ENCODE measurements at places on chromosomes 6 and 20. TPM values are rescaled to one million over a fixed set of nuclear protein-coding genes. Genes with fewer than 3 reads are reported as not detected.

DNA sequence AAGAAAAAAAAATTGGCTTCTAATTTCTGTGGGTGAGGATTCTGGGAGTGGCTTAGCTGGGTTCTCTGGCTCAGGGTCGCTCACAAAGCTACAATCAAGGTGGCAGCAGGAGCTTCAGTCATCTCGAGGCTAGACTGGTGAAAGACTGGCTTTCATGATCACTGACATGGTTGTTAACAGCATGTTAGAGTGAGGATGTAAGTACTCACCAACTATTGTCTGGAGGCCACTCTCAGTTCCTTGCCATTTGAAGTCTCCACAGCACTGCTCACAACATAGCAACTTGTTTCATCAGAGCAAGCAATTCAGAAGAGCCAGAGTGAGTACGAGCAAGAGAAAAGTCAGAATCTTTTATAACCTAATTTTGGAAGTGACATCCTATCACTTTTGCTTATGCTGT is 145.7 kb upstream of the PRSS16 start:
- H3K27me3 ChIP-seq, result no peaks in the 10 kb centered on the region
- H3K4me1 ChIP-seq, result no peaks in the 10 kb centered on the region
- H3K36me3 ChIP-seq, result no peaks in the 10 kb centered on the region
- no peak overlapping the region for H3K4me3 ChIP-seq

- H3K27ac ChIP-seq, result no peak overlapping the region
- H3K4me3 ChIP-seq, result no peak overlapping the region
- DNase-seq, result no peak
- peaks cover 5% of the 10 kb centered on the region for H3K27me3 ChIP-seq
These were observed 50.0 kb upstream of the ECI2 start for GRCh38 chr6:4185419-4185818.

GRCh38 chr20:58209652-58210397 is 18.6 kb downstream of the ANKRD60 start:
- H3K4me3 ChIP-seq, result no peak overlapping the region
- peak; percentile 65 for DNase-seq
- peaks cover 22% of the 10 kb centered on the region for H3K27me3 ChIP-seq
- no peak overlapping the region for H3K27ac ChIP-seq

DNA sequence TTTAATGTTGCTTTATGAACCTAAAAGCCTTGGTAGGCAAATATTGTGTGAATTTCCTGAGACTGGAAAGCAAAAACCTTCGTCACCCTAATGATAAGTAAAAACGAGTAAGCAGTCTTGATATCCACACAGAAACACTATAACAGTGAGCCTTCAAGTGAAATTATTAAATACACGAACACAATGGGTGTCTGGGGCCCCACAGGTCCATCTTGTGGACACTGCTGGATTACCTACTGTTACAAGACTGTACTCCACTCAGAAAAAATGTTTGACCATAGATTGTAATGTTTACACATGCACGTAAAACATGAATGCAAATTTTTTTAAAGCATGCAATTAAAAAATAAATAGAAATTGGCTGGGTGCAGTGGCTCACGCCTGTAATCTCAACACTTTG is 466.9 kb downstream of the CD83 start:
- peak; percentile 22 for DNase-seq
- H3K27me3 ChIP-seq, result peaks cover 6% of the 10 kb centered on the region
- no peaks in the 10 kb centered on the region for H3K4me1 ChIP-seq
- H3K4me3 ChIP-seq, result no peak overlapping the region

DNA sequence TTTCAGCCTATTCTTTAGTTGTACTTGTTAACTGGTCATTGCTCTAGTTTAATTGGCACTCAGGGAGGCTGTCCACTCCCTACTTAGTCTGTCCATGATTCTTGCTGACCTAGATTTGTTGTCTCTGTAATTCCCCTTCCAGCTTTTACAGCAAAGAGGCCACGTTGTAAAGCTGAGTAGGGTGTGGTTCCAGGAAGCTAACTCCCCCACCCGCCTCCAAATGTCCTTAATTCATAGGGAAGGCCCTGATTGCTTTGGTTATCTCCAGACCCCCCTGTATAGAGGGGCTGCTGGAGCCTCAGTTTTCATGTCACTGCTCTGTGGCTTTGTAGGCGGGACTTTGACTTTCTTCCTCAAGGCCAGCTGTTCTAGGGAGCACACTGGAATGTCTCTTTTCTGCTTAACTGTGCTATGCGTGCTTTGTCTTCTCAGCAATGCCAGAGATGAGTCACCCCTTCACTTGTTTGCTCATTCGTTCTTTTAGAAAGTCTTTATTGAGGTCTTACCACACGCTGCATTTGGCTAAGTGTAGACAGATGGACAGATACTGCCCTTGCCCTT is 175.1 kb upstream of the JAG1 start:
- H3K4me3 ChIP-seq, result no peak overlapping the region
- H3K4me1 ChIP-seq, result peaks cover 2% of the 10 kb centered on the region
- DNase-seq, result peak; percentile 94
- H3K27ac ChIP-seq, result peak overlapping the region; percentile 50
- H3K27me3 ChIP-seq, result no peaks in the 10 kb centered on the region
- H3K36me3 ChIP-seq, result no peaks in the 10 kb centered on the region

- no peaks in the 10 kb centered on the region for H3K36me3 ChIP-seq
- no peaks in the 10 kb centered on the region for H3K27me3 ChIP-seq
- H3K4me1 ChIP-seq, result peaks cover 14% of the 10 kb centered on the region
- H3K4me3 ChIP-seq, result no peak overlapping the region
- no peak for DNase-seq
These were observed 40.3 kb downstream of the TRERF1 start for GRCh38 chr6:42411406-42411805.

DNA sequence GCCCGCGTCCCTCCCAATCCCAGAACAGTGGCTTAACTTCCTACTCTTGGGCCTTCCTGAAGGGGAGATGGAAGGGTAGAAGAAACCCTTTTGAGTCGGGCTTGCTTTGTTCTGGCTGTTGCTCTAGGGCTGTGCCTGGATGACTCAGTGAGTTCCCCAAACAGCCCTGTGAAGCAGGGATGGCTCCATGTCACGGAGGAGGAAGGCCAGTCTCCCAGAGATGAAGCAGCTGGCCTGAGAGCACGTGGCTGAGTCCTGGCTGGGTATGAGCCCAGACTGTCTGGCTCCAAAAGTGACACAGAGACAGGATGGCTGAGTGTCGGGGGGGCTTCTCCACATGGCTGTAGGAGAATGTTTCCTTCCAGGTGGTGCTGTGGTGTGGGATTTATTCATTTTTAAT is 4.6 kb downstream of the SYTL3 start:
- peak; percentile 94 for DNase-seq
- H3K4me3 ChIP-seq, result no peak overlapping the region
- peaks cover 29% of the 10 kb centered on the region for H3K4me1 ChIP-seq
- peak overlapping the region; percentile 93 for H3K27ac ChIP-seq
- H3K27me3 ChIP-seq, result no peaks in the 10 kb centered on the region

DNA sequence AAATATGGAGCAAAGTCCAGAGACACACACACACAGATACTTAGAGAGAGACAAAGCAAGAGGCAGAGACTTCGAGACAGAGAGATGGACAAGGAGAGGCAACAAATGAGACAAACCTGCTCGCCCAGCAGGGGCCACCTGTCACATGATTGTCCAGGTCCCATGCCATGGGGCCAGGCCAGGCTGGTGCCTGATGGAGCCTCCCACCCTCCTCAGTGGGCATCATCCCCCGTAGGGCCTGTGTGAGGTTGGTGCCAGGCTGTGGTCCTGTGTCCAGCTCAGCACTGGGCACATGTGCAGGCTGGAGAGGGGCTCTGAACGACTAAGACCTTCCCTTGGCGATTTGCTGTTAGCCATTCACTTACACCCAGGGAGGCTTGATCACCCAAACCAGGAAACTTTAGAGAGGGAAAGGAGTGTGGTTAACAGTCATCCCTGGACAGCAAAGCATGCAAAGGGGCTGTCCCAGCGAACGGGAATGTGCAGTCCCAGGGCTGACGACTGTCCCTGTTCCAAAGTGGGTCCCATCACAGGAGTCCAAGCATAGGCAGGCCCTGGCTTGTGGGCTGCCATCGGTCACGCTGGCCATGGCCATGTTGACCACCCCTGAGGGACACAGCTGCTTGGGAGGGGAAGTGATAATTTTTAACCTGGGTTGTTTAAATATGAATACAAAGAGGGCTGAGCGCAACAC is 38.4 kb upstream of the PHACTR3 start:
- no peaks in the 10 kb centered on the region for H3K4me1 ChIP-seq
- DNase-seq, result no peak
- no peaks in the 10 kb centered on the region for H3K36me3 ChIP-seq
- H3K27ac ChIP-seq, result no peak overlapping the region

DNA sequence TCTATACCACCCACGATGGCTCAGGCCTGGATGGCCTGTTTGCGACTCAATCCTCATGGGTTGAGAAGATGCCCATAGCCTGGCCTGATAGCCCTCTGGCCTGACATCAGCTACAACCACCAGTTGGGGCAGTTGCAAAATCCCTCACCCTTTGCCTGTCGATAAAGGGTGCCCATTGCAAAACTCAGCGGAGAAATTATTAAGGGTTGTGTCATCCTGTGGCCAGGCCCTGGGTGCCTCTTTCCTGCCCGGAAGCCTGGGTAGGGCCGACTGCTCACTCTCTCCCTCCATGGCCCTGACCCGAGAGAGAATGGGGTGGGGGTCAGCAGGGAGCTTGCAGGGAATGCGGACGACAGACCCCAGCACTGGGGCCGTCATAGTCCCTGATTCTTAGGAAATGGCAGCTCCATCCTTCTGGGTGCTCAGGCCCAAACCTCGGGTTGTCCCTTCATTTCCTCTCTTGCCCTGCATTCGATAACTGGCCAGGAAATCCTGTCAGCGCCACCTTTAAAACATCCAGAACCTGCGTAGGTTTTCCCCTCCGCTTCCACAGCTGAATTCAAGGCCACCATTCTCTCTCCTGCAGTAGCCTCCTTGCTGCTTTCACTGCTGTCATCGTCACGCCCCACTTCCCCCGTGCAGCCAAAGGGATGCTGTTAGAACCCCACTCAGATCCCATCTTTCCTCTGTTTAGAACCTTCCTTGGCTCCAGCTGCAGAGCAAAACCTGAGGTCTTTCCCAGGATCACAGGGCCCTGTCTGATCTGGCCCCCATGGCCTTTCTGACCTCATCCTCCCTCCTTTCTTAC is 31.1 kb downstream of the CEBPB start:
- no peak overlapping the region for H3K27ac ChIP-seq
- no peak overlapping the region for H3K4me3 ChIP-seq
- DNase-seq, result peak; percentile 17
- no peaks in the 10 kb centered on the region for H3K36me3 ChIP-seq
- H3K4me1 ChIP-seq, result peaks cover 17% of the 10 kb centered on the region

GRCh38 chr6:39931607-39932006 is 2.7 kb downstream of the MOCS1 start:
- H3K4me3 ChIP-seq, result no peak overlapping the region
- DNase-seq, result no peak
- H3K27me3 ChIP-seq, result no peaks in the 10 kb centered on the region
- H3K27ac ChIP-seq, result no peak overlapping the region
- H3K36me3 ChIP-seq, result no peaks in the 10 kb centered on the region

- no peaks in the 10 kb centered on the region for H3K27me3 ChIP-seq
- no peaks in the 10 kb centered on the region for H3K36me3 ChIP-seq
- peaks cover 3% of the 10 kb centered on the region for H3K4me1 ChIP-seq
- H3K4me3 ChIP-seq, result no peak overlapping the region
- DNase-seq, result peak; percentile 93
- no peak overlapping the region for H3K27ac ChIP-seq
These were observed 16.7 kb downstream of the RAD21L1 start for GRCh38 chr20:1242530-1242929.

GRCh38 chr6:44480097-44480541 is 92.6 kb downstream of the CDC5L start:
- H3K27me3 ChIP-seq, result peaks cover 61% of the 10 kb centered on the region
- no peaks in the 10 kb centered on the region for H3K36me3 ChIP-seq
- no peak overlapping the region for H3K4me3 ChIP-seq
- DNase-seq, result no peak
- no peak overlapping the region for H3K27ac ChIP-seq
- peaks cover 2% of the 10 kb centered on the region for H3K4me1 ChIP-seq

DNA sequence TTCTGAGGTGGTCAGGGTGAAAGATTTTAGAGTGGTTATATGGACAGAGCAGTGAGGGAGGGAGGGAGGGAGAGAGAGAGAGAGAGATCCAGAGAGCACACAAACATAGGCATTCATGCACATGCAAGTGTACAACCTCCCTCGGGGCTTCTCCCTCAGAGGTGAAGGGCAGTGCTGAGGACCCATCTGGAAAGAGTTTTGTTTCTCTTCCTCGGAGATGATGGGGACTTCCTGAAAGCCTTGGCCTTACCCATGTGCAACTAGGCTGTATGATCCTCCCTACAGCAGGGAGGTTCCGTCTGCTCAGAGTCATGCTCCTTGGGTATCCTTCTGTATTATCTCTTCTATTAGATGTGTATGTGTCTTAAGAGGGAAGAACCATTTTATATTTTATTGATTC is 21.4 kb upstream of the TSPYL1 start:
- H3K27me3 ChIP-seq, result no peaks in the 10 kb centered on the region
- no peak for DNase-seq
- no peak overlapping the region for H3K27ac ChIP-seq
- H3K4me3 ChIP-seq, result no peak overlapping the region
- H3K36me3 ChIP-seq, result no peaks in the 10 kb centered on the region

Gene FAM209A
- total RNA-seq, result not detected

Gene GNAS-AS1
- total RNA-seq, result 0.83 TPM

Gene BEND6
- 10.6 TPM for total RNA-seq

Gene SLC22A16
- total RNA-seq, result not detected

Gene TSHZ2
- total RNA-seq, result not detected

Data from IMR-90 (cell line).